BE2C (cell line): ENCODE measurements at places on chromosomes 4 and X.

DNA sequence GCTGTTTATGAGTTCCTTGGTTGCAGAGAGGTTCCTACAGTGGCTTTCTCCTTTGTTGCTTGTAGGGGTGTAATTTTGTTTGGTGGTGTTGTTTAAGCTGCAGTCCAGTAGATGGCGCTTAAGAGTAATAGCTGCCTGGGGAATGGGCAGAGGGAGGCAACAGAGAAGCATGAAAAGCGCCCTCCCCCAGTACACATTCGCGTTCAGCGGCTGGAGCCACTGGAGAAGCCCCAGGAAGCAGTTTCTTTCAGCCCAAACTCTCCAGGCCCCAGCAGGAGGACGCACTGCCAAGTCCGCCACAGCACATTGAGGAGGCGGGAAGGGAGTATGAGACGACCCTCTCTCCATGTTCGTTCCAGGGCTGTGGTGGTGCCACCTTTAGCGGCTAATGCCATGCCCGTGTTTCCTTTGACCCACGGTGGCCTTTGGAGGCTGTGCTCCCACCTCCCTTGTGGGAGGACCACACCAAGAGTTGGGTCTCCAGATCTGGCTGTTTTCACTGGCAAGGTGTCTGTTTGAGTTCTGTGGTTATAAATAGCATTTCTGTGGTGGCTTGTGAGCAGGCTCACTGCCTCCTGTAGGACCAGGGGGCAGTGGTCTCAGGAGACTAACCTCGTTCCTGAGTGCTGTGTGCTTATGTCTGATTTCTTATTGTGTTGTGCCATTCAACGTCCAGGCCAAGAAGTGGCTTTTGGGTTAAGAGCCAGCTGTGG is 252.3 kb downstream of the ARHGAP10 start:
- DNase-seq: peak; percentile 57

- DNase-seq: no peak
Observed at GRCh38 chr4:19348746-19349145, 903.0 kb upstream of the SLIT2 start.

DNA sequence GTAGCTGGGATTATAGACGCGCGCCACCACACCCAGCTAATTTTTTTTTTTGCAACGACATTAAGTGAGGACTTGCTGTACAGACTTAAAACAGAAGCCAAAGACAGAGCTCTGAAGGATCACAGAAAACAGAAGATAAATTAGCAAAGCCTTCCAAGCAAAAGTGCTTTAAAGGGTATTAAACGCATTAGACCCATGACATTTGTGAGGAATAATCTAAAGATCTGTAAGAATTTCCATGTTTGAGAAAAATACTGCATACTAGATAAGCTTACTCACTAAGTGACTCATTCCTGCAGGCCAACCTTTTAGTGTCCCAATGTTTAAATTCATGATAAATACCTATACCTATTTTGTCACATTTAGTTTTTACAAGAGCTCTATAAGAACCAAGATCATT is 27.4 kb downstream of the SMARCA1 start:
- no peak for DNase-seq

- DNase-seq: no peak
Observed at GRCh38 chr4:165927366-165927765, 54.3 kb downstream of the TLL1 start.
